ENCODE measurements at places on chromosomes 1 and 21. TPM values are rescaled to one million over a fixed set of nuclear protein-coding genes. Genes with fewer than 3 reads are reported as not detected.
A peak's percentile ranks its signal among the peaks of the same experiment; 100 is the strongest.

- H3K36me3 ChIP-seq = no peaks in the 10 kb centered on the region
- no peaks in the 10 kb centered on the region for H3K27me3 ChIP-seq
- no peaks in the 10 kb centered on the region for H3K4me1 ChIP-seq
- no peak overlapping the region for H3K27ac ChIP-seq
Observed at GRCh38 chr21:44199448-44199847, 41.3 kb downstream of the ICOSLG start.

GRCh38 chr1:230930986-230931385, 47.7 kb downstream of the TTC13 start:
- no peak overlapping the region for H3K4me3 ChIP-seq
- DNase-seq = no peak
- H3K27me3 ChIP-seq = no peaks in the 10 kb centered on the region
- no peaks in the 10 kb centered on the region for H3K4me1 ChIP-seq
- H3K36me3 ChIP-seq = peaks cover 20% of the 10 kb centered on the region

DNA sequence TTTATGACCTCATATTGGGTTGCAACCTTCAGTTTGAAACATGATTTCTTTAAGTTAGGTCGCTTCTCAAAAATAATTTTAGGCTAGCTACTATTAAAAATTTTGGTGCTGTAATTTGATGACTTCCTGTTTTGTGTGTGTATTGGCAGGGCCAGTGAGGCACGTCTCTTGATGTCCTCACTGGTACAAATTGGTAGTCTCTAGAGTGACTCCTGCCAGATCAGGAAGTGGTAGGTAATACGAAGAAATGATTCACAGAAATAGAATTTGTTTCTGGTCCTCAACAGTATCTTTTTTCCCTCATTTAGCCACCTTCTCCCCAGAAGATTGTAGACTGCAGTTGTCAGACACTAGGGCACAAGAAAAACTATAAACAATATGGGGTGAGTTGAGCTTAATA, 120.9 kb upstream of the KIAA1614 start:
- no peak overlapping the region for H3K4me3 ChIP-seq
- H3K36me3 ChIP-seq = no peaks in the 10 kb centered on the region
- peak; percentile 0 for DNase-seq
- H3K27ac ChIP-seq = no peak overlapping the region

COL6A1 gene
- total RNA-seq = 1,612 TPM

DNA sequence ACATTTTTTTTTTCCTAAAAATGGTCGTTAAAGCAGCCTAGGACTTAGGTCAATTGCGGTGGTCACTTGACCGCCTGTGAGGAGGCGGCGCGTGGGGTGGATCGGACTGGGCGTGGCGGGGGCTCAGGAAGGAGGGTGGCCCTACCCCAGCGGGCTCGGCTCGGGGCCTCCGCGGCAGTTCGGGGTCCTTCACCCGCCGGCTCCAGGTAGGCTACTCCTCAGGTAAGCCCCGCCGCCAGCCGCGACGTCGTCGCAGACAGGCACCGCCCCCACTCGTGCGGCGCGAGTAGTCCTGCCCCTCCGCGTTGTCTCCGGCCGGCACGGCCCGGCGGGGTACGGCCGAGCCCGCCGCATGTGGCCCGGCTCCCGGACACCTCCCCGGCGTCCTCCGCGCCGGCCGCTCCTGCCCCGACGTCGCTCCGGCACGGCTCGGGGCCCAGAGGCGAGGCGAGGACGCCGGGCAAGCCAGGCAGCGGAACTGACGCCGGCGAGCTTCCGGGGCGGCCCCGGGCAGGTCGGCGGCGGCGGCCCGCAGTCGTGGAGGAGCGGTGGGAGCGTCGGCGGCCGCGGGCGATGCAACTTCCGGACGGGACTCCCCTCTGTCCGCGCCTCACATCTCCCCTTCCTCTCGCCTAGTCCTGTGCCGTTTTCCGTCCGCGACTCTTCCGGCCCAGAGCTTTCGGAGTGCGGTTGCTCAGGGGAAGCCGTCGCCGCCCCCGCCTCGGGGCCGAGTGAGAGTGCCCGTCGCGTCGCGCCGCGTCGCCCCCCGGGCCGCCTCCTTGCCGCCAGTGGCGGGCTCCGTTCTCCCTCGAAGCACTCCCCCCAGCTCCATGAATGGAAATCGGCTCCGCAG, at the start of gene AGO3:
Gene AGO3 (plus strand): TSS at position 513 of the 853 bp plus-strand sequence. CDS start 322 bp downstream, at position 835.
- peak within 1 kb of the TSS; percentile 95 for H3K4me3 ChIP-seq
- H3K4me1 ChIP-seq = peaks cover 12% of the 10 kb centered on the region
- DNase-seq = peak; percentile 97
- H3K36me3 ChIP-seq = no peaks in the 10 kb centered on the region

DNA sequence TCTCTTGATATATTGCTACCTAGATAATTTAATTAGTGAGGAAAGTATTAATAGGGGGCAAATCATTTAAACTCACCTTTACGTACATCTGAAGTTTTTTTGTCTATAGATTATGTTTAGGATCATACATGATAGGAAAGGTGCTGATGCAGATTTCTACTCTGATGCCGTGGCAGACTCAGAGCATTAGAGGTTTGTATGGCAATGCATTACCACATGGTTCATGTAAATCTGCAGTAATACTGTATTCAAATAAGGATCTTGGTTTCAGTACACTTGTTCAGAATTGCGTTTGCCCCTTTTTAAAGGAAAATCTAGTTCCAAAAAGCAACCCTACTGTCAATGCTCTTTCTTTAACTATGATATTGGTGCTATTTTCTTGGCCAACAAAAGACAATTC, 288.3 kb downstream of the PTPRC start:
- no peak overlapping the region for H3K4me3 ChIP-seq
- H3K27ac ChIP-seq = no peak overlapping the region
- no peak for DNase-seq
- no peaks in the 10 kb centered on the region for H3K27me3 ChIP-seq
- H3K36me3 ChIP-seq = no peaks in the 10 kb centered on the region

DNA sequence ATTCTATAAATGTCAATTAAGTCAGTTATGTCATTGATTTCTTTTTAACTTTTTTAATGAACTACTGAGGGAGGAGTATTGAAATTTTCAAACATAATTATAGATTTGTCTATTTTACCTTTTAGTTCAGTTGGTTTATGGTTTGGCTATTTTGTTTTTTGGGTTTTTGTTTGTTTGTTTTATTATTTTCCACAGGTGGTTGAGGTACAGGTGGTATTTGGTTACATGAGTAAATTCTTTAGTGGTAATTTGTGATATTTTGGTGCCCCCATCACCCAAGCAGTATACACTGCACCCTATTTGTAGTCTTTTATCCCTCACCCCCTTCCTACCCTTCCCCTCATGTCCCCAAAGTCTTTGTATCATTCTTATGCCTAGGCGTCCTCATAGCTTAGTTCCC, 9.5 kb downstream of the TDRD5 start:
- no peaks in the 10 kb centered on the region for H3K27me3 ChIP-seq
- no peak overlapping the region for H3K4me3 ChIP-seq
- H3K4me1 ChIP-seq = no peaks in the 10 kb centered on the region

GRCh38 chr1:61083013-61083806, 849 bp downstream of the NFIA start:
- DNase-seq = peak; percentile 92
- H3K4me1 ChIP-seq = peaks cover 48% of the 10 kb centered on the region
- H3K27me3 ChIP-seq = no peaks in the 10 kb centered on the region
- peak overlapping the region; percentile 89 for H3K4me3 ChIP-seq
- peak overlapping the region; percentile 60 for H3K27ac ChIP-seq
- H3K36me3 ChIP-seq = peaks cover 2% of the 10 kb centered on the region

- no peaks in the 10 kb centered on the region for H3K27me3 ChIP-seq
- H3K4me3 ChIP-seq = no peak overlapping the region
- peak; percentile 81 for DNase-seq
- no peaks in the 10 kb centered on the region for H3K4me1 ChIP-seq
- H3K27ac ChIP-seq = no peak overlapping the region
- H3K36me3 ChIP-seq = no peaks in the 10 kb centered on the region
Observed at GRCh38 chr1:68819190-68819829, 322.4 kb upstream of the DEPDC1 start.

NBPF10 gene
- 5.1 TPM for total RNA-seq

DNA sequence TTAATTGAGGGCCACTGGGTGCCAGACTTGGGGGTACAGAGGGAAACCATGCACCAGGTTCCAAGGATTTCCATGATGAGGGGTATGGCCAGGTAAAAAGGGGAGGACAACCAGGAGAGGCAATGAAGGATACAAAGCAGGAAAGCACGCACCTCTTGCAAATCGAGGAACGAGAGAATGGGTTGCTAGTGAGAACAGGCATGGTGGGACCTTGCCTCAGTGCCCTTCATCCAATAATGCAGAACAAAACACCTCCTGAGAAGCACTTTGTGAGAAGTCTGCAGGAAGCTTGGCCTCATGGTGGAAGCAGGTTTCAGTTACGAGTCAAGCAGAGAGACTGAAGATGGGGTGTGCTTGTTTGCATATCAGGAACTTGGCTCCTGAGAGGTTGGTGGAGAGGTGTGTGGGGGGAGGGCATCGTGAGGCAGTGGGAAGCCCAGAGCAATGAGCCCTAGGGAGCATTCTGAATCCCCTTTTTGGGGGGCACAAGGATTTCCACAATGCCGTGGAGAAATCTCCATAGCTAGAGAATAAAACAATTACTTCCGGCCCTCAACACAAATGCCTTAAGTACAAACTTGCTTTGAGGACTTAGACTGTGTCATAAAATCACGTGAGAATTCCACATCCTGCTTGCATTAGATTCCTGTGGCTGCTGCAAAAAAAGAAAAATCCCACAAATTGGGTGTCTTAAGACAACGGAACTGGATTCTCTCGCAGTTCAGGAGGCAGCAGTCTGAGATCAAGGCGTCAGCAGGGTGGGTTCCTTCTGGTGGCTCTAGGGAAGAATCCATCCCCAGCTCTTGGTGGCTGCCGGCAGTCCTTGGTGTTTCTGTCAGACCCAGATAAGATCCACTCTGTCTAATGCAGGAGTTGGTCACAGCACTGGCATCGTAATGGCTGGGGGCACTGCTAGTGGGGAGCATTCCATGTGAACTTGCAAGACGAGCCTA, 54.9 kb upstream of the BACE2 start:
- peak overlapping the region; percentile 47 for H3K27ac ChIP-seq
- H3K36me3 ChIP-seq = no peaks in the 10 kb centered on the region
- H3K4me1 ChIP-seq = peaks cover 14% of the 10 kb centered on the region
- H3K4me3 ChIP-seq = peak overlapping the region; percentile 71
- peak; percentile 80 for DNase-seq

DNA sequence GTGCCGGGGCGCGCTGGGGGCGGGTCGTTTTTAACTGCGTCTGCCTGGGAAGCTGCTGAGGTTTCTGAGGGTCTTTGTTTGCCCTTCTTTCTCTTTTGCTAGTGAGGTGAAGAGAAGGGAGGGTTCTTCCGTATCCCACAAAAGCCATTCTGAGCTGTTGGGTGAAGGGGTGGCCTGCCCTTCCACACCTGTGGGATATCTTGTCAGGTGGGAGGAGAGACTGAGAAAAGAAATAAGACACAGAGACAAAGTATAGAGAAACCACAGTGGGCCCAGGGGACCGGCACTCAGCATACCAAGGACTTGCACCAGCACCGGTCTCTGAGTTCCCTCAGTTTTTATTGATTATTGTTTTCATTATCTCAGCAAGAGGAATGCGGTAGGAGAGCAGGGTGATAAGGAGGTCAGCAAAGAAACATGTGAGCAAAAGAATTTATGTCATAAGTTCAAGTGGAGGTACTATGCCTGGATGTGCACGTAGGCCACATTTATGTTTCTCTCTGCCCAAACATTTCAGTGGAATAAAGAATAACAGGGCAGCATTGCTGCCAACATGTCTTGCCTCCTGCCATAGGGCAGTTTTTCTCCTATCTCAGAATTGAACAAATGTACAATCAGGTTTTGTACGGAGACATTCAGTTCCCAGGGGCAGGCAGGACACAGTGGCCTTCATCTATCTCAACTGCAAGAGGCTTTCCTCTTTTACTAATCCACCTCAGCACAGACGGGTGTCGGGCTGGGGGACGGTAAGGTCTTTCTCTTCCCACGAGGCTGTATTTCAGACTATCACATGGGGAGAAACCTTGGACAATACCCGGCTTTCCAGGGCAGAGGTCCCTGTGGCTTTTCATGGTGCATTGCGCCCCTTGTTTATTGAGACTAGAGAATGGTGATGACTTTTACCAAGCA, 972 bp downstream of the PGBD2 start:
- peaks cover 2% of the 10 kb centered on the region for H3K27me3 ChIP-seq
- H3K36me3 ChIP-seq = no peaks in the 10 kb centered on the region
- no peak for DNase-seq
- peak overlapping the region; percentile 72 for H3K4me3 ChIP-seq

DNA sequence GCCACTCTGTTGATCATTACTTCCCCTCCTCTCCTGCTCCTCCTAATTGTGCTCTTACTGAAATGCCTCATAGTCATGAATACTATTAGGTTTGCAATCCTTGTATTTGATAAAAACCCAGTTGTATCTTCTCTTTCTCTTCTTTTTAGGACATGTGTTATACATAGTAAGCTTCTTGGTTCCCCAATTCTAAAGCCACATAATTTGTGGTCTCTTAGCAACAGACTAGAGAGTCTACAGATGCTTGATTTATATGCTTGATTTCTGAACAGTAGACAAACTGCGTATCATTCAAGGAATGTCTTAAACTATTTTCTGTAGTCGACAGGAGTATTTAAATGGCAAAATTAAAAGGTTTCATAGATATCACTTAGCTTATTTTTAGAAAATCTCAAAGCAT, 1598.9 kb downstream of the PLA2G4A start:
- no peak for DNase-seq
- H3K4me3 ChIP-seq = no peak overlapping the region
- no peaks in the 10 kb centered on the region for H3K27me3 ChIP-seq
- H3K27ac ChIP-seq = no peak overlapping the region
- no peaks in the 10 kb centered on the region for H3K4me1 ChIP-seq

DNA sequence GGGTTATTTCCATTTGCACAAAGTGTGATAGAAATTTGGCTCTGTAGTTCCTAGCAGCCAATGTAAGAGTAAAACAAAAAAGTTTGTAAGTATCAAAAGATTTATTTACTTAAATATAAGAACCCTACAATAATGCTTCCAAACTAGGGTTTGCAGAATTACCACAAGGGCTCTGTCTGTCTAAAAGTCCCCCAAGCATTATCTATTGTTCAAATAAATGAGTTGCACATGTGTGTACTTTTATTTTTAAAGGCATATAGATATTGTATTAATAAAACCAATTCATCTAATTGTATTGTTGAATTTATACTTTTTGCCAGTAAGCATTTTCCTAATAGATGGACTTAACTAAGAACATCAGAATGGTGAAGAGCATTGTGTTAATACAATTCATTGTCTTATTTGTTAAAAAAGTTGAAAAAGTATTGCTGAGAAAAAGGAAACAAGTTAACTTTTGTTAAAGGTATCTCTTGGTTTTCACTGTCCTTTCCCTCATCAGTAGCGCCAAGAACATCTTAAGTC, 863 bp upstream of the PTPRC start:
- H3K4me1 ChIP-seq = no peaks in the 10 kb centered on the region
- H3K27me3 ChIP-seq = no peaks in the 10 kb centered on the region
- no peak overlapping the region for H3K27ac ChIP-seq
- no peak for DNase-seq
- no peak overlapping the region for H3K4me3 ChIP-seq
- H3K36me3 ChIP-seq = no peaks in the 10 kb centered on the region

- no peaks in the 10 kb centered on the region for H3K36me3 ChIP-seq
- H3K27ac ChIP-seq = peak overlapping the region; percentile 36
- peaks cover 5% of the 10 kb centered on the region for H3K4me1 ChIP-seq
Observed at GRCh38 chr1:180773210-180773865, 139.4 kb upstream of the KIAA1614 start.

- no peak for DNase-seq
- no peaks in the 10 kb centered on the region for H3K27me3 ChIP-seq
- H3K36me3 ChIP-seq = no peaks in the 10 kb centered on the region
- peaks cover 3% of the 10 kb centered on the region for H3K4me1 ChIP-seq
- no peak overlapping the region for H3K27ac ChIP-seq
Observed at GRCh38 chr1:39976732-39977131, 21.8 kb downstream of the MFSD2A start.

- no peaks in the 10 kb centered on the region for H3K36me3 ChIP-seq
- H3K27ac ChIP-seq = no peak overlapping the region
- H3K27me3 ChIP-seq = no peaks in the 10 kb centered on the region
- no peak for DNase-seq
- H3K4me1 ChIP-seq = no peaks in the 10 kb centered on the region
Observed at GRCh38 chr1:7613851-7614205, 157.3 kb upstream of the VAMP3 start.

CLDN19 gene
- not detected for total RNA-seq

Measured in osteoblast (primary cell).